ENCODE measurements at places on chromosomes 11 and 22.

- DNase-seq = no peak
Measured at GRCh38 chr11:70525006-70525405, 126.7 kb downstream of the CTTN start.

DNA sequence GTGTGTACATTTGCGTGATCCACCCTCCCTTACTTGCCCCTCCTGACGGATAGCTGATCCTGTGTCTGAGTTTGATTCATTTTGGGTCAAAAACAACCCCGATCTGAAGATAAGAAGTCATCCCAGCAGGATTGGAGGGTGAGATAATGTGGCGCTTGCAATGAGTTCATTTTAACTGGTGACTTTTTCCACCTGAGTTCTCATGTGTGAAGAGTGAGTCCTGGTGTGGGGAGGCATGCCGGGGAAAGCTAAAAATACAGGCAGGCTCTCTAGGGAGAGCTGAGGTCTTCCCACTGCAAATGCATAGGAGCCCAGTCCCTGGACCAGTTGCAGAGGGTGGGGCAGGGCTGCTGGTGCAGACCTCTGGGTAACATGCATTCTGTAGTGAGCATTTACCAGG, 35.7 kb upstream of the ELF5 start:
- DNase-seq = no peak

DNA sequence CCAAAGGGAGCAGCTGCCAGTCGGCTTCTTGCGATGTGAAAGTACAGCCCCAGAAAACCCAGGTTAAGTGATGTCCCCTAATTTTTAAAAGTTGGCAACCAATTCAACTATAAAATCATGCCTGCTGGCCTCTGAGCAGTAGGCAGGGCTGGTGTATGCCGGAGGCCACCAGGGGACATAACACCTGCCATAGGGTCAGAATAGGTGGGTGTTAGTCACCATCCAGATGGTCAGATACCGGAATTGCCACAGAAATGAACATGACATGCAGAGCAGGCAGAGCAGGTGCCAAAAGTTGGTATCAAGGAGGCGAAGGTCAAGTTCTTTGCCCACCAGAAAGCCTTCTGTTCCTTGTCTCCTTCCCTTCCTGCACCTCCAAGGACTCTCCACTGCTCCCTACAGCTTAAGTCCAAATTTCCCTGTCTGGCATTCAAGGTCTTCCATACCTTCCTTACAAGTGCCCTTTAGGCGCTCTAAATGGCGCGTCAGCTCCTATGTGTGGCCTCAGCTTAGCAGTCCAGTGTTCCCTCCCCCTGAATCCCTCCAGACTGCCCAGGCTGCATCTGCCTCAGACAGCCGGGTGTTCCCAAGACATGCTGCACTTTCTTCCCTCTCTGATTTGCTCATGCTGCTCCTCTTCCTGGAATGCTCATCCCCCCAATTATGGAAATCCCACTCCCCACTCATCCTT, 45.1 kb downstream of the PTPRJ start:
- DNase-seq = no peak

GRCh38 chr11:106925245-106925644, 93.0 kb downstream of the GUCY1A2 start:
- DNase-seq = no peak

- no peak for DNase-seq
Measured at GRCh38 chr22:48880749-48881148, 946.9 kb downstream of the BRD1 start.

DNA sequence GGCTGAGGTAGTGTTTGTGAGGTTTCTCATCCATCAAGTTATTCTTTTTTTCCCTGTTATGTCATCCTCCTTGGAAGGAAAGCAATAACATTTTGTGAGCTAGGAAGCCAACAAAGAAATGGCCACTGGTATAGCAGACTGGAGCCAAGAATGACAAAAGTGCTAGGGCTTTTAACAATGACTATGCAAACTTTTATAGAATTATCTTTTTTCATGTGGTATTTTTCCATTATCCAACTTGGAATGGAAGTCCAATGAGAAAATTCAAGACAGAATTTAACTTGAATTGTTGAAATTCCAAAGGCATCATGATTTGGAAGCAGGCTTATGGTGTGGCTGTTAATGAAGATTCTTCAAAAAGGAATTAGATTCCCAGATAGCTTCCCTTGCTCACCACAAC, 216.4 kb upstream of the PDGFD start:
- no peak for DNase-seq

DNA sequence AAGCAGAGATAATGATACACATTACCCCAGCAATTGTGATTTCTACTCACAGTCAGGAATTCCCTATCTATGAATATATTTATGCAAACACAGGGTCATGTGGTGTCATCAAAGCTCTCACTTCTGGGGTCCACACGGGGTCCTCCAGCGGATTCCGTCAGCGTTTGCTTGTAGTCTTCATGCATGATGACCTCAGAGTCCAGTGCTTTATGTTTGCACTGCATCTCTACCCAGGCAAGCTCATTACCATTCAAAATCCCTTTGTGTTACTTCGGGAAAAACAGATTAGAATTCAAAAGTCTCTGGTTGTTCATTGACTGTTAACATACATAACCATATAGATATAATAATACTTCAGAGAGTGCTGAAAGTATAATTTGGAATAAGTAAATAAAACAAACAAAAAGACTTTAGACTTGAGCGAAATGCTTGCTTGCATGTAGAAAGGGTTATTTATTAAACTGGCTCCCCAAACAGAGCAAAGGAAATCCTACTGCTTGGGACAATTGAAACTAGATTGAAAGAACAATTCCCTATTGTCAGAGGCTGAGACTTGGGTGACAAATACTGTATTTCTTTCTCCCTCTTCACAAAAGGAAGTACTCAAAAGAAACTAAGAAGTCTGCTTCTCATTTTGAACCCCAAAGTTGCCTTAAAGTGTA, 423.1 kb downstream of the ETS1 start:
- no peak for DNase-seq

DNA sequence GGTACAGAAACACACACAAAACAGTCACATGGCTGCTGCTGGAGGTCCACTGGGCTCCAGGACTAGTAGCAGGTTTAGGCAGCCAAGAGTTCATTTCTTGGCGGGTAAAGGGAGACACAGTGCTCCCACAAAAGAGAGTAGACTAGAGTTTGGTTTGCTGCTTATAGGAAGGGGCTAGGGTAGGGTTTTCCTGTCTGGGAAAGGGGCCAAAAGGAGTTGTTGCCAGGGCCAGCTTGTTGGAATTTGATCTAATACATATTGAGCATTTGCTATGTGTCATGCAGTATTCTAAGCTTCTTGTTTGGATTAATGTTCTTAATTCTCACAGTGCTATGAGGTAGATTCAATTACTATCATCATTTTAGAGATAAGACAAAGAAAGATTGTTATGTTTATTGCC, 195.1 kb upstream of the PLET1 start:
- DNase-seq = no peak

- peak; percentile 75 for DNase-seq
Measured at GRCh38 chr22:45208993-45209838, 31.5 kb downstream of the KIAA0930 start.

DNA sequence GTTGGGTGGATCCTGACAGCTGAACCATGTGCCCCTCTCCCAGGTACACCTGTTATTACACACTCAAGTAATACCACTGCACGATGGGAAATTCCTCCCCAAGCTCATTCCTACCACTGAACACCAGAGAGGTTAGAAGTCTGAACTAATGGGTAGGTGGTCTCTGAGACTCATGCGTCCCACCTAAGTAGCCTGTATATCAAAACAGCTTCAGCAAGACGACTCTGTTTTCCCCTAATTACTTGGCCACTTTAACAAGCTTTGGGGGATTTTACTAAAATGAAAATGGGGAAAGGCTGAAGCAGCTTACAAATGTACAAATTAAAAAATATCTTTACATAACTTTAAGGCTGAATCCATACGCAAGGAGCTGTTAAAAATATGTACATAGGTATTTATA, 29.4 kb downstream of the LGR4 start:
- no peak for DNase-seq

GRCh38 chr22:40709752-40710413, 30.6 kb downstream of the MCHR1 start:
- DNase-seq = peak; percentile 58

GRCh38 chr11:19952911-19953310, 207.4 kb downstream of the DBX1 start:
- no peak for DNase-seq

GRCh38 chr11:104858882-104859775, 39.1 kb downstream of the CASP12 start:
- peak; percentile 10 for DNase-seq

DNA sequence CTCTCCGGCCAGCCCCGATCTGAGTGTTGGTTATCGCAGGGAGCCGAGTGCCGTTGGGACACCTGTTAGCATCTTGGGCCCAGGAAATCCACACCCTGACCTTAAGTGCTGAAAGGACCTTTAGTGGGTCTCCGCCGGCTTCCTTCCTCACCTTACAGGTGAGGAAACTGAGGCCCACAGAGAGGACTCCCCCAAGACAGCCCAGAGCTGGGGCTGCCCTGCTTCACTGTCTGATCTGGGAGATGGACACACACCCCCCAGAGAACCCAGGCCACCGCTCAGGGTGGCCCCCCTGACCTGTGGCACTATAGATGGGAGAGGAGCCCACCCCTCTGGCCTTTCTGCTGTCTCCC, 73.6 kb downstream of the FBLN1 start:
- no peak for DNase-seq

- peak; percentile 91 for DNase-seq
Measured at GRCh38 chr22:38927033-38927781, 30.2 kb upstream of the APOBEC3A start.

DNA sequence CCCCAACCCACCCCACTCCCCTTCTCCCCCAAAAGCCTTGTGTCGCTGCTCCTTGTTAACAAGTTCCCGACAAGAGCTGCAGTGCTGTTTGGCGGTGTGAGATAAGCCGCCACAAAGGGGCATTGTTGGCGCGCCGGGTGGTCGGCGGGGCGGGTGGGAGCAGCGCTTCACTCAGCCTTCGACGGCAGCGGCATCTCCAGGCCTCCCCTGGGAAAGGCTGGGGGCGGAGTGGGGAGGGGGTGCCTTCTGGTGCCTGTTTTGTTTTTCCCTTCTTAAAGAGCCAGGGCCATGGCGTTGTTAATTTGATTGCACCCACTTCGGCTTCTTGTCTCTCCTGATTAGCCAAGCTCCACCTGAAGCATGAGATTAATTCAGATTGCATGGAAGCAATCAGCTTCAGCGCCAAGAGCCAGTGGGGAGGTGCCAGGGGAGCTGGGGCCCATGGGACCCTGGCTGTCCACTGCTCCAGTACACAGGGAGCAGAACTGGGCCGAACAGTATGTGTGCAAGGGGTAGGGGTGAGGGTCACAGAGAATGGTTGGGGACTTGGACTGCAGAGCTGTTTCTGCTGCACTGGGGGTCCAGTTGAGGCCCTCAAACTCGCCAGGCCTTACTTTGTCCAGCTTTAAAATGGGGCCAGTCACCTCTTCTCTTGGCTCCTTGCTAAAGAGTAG, 165.1 kb downstream of the CEP164 start:
- DNase-seq = peak; percentile 74

DNA sequence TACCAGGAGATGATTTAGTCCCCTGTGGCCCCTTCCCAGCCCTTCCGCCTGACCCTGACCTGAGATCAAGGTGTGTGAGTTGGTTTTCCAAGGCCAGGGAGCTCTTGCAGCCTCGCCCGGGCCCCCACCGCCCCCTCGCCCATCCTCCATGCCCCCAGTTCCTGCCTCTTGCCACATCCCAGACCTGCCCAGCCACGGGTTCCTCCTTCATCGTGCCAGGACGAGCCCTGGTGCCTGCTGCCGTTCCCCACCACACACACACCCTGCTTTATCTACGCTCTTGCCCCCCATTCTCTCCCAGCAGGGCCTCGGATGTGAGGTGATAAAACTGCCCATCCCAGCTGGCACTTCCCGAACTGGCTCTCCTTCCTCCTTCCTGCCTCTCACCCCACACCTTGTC, 1.4 kb upstream of the LIF start:
- no peak for DNase-seq

- DNase-seq = peak; percentile 55
Measured at GRCh38 chr11:123351375-123351774, 78.7 kb upstream of the GRAMD1B start.

- no peak for DNase-seq
Measured at GRCh38 chr11:117421476-117421875, 93.8 kb downstream of the CEP164 start.

- no peak for DNase-seq
Measured at GRCh38 chr22:20155330-20156041, 4.6 kb upstream of the CCDC188 start.

DNA sequence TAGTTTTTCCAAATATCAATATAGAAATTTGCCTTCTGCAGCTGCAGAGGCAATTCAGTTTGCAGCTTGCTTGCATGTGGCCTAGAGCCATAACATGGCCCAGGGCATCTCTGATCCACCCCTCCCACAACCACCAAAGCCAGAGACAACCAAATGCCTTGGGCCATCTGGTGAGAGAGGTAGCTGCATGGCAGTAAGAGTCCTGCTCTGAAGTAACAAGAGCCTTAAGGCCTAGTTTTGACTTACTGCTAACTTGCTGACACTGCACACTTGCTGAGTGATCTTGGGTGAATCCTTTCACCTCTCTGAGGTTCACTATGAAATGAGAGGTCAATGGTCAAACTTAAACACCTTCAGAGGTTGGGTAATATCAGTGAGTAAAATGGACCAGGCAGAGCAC, 4.9 kb upstream of the SPECC1L start:
- no peak for DNase-seq

GRCh38 chr11:70077411-70078094, 564 bp upstream of the ANO1 start:
- DNase-seq = peak; percentile 40

GRCh38 chr11:22730319-22730718, 63.9 kb downstream of the GAS2 start:
- DNase-seq = no peak

- no peak for DNase-seq
Measured at GRCh38 chr11:44066732-44067141, 667 bp downstream of the ACCS start.

GRCh38 chr11:118921121-118921928, 4.4 kb downstream of the BCL9L start:
- DNase-seq = peak; percentile 78

DNA sequence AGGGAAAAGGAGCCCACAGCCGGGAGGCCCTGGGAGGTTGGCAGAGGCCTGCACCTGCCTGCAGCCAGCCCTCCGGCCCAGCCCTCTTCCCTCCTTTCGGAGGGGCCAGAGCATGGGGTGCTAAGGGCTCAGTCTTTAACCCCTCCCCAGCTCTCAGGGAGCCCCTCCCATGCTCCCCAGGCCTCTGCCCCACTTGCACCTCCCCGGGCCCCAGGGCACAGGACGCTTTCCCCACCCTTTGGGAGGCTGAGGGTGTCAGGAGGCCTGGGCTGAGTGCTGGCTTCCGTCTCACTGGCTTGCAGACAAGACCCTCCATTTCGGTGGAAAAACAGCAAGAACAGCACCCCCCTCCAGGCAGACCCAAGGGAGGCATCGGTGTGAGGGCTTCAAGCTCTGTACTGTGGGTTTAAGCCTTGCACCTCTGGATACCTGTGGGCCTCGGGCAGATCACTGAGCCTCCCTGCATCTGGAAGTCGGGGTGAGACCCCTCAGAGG, 7.3 kb downstream of the ASCL2 start:
- no peak for DNase-seq

DNA sequence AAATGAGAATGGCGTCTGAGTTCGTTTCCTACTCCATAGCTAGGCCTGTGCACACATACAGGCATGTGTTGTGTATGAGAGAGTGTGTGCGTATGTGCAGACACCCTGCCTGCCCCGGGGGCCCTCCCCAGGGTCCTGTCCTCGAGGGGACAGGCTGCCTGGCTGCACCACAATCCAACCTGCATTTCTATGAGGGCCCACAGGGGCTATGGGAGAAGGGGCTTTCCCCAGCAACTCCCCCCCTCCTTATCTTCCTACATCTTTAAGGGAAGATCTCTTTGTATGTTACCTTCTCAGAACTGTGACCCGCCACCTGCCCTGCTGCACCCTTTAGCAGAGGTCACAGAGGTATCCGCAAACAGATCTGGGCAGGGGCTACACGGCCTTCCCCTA, 14.9 kb downstream of the ADORA2A start:
- no peak for DNase-seq

All from GM23338 (cell line).